ENCODE measurements at places on chromosomes 1 and 21. TPM values are rescaled to one million over a fixed set of nuclear protein-coding genes. Genes with fewer than 3 reads are reported as not detected.

DNA sequence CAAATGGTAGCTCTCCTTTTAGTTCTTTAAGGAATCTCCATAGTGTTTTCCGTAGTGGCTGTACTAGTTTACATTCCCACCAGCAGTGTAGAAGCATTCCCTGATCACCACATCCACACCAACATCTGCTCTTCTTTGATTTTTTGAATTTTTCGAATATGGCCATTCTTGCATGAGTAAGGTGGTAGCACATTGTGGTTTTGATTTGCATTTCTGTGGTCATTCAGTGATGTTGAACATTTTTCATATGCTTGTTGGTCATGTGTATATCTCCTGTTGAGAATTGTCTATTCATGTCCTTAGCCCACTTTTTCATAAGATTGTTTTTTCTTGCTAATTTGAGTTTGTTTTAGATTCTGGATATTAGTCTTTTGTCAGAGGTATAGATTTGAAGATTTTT lies 84.6 kb upstream of the B3GALT2 start:
- DNase-seq = no peak

The LCE3E gene
- not detected for total RNA-seq

- no peak for DNase-seq
Measured at GRCh38 chr1:160351629-160352028, 8.4 kb downstream of the NCSTN start.

DNA sequence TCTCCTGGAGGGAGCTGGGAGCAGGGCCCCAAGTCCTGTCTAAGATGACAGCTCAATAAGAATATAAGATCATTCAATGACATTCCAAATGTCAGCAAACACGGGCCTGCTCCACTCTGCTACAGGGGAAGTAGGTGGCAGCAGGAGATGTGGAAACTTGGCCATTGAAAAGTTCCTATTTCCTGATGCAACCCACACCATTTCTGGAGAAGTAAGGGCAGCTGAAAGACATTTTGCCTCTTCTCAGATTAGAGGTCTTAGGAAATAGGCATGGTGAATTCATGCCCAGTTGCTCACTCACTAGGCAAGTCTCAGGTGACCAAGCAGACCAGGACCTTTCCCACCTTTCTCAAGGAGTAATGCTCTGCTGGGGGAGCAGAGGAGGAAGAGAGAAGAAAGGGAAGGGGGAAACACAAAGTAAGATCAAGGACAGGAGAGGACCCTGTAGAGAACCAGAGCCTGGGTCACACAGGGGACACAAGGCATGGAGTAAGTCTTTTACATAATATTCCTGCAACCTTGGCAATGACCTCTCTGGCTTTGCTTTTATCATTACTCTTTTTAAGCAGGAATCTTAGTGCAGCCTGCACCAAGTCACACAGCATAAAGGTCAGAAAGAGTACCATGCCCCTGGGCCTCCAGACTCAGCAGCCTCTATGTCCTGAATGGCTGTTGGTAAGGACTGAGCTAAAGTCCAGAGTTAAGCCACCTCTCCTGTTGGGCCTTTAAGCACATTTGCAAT lies 68.9 kb downstream of the DMAP1 start:
- no peak for DNase-seq

DNA sequence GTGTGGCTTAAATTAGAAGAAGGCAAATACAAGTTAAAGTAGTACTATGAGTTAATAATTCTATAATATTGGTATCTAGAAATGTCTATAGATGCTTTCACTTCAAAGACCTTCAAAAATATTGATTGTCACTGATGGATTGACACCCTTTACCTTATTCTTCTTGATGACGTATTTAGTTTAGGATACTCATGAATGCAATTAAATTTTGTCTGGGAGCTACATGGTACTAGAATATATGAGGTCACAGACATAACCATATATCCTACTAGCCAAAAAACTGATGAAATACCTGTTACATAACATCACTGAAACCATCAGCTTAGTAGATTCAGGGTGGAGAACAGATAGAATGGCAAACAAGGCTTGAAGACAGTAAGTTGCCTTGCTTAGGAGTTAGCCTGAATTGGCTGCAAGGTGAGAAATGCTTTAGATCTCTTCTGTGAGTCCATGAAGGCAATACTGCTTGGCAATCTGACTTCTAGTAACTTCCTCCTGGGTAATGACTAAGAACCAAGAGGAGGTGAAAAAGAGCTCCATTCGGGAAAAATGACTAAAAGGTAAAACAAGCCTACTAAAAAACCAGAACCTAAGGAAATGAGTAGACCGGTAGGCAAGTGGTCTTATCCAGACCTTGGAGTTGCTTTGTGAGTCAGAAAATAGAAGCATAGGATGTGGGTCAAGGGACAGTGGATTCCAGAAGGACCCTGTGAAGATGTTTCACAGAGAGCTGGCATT lies 16.9 kb upstream of the ARHGAP29 start:
- DNase-seq = no peak

- DNase-seq = no peak
Measured at GRCh38 chr1:113732802-113733201, 26.5 kb downstream of the PHTF1 start.

DNA sequence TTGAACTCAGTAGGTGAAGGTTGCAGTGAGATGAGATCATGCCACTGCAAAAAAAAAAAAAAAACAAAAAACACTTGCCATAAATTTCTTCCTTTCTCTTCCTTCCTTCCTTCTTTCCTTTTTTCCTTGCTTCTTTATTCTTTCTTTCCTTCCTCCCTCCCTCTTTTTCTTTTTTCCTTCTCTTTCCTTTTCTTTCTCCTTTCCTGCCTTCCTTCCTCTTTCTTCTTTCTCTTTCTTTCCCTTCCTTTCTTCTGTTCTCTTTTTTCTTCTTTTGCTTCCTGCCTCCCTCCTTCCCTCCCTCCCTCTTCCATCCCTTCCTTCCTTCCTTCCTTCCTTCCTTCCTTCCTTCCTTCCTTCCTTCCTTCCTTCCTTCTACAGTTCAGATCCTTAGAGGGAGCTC lies 71.2 kb downstream of the LYPLAL1 start:
- DNase-seq = no peak

The KLHDC9 gene
- total RNA-seq = 1.3 TPM

The C1orf141 gene
- total RNA-seq = not detected

The RIPK4 gene
- 8.8 TPM for total RNA-seq

GRCh38 chr1:226457307-226457712 lies 49.4 kb upstream of the PARP1 start:
- no peak for DNase-seq

The PTPN22 gene
- total RNA-seq = 2.3 TPM

DNA sequence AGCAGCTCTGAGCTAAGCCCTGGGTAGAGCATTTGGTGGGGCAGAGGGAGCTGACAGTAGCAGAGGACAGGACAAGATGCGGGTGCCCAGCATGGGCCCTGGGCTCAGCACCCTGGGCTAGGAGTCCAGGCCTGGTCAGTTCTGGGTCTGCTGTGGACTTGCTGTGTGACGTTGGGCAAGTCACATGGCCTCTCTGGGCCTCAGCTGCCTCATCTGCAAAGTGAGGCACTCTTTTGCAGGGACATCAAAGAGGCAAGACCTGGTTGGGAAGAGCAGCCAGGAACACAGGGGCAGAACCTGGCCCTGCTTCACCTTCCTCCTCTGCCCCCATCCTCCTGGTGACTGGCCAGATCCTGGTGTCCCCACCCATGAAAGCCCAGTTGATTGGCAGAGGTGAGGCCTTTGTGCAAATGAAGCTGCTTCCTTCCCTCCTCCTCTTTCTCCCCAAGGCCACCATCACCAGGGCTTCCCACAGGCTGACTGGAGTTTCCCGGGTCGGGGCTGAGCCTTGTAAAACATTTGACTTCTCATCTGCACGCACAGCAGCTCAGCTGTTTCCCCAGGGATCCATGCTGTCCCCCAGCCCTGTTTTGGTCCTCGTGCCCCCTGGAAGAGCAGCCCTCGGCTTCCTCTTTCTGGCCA lies 350.5 kb downstream of the MATN1 start:
- no peak for DNase-seq

DNA sequence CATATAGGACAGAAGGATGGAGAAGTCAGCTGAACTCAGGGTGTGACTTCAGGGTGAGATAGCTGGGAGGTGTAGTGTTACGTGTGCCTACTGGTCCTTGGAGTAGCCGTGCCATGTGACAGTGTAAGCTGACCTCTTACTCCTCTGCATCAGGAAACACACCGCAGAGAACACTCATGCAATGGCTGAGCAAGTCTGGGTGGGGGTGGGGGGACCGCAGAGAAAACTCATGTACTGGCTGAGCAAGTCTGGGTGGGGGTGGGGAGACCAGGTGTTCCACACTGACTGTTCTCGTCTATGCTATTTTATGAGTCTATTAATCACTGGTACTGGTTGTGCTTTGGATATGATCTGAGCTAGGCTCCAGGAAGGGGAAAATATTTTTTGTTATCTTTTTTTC lies 233.1 kb downstream of the PAPPA2 start:
- DNase-seq = peak; percentile 25

- no peak for DNase-seq
Measured at GRCh38 chr1:226327761-226328162, 18.8 kb upstream of the LIN9 start.

The COP1 gene
- 88.2 TPM for total RNA-seq

DNA sequence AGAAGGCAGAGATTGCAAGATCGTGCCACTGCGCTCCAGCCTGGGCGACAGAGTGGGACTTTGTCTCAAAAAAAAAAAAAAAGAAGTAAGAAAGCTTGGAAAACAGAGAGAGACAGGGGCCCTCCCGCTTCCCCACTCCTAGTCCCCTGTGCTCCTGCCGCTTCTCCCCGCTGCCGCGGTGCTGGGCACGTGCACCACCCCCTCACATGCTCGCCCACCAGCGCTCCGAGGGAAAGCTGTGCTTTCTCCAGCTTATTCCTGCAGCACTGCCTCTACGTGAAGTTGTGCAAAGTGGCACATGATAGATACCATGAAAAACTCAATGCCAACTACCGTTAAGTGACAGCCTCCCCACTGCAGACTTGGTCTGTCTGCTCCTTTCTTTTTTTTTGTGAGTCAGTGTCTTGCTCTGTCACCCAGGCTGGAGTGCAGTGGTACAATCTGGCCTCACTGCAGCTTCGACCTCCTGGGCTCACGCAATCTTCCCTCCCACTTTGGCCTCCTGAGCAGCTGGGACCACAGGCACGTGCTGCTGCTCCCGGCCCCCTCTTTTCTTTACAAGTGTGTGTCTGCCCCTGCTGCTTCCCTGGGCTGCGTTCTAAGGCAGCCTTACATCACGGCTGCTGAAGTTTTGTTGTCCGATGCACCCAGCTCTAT lies 15.4 kb downstream of the SLX9 start:
- DNase-seq = no peak

DNA sequence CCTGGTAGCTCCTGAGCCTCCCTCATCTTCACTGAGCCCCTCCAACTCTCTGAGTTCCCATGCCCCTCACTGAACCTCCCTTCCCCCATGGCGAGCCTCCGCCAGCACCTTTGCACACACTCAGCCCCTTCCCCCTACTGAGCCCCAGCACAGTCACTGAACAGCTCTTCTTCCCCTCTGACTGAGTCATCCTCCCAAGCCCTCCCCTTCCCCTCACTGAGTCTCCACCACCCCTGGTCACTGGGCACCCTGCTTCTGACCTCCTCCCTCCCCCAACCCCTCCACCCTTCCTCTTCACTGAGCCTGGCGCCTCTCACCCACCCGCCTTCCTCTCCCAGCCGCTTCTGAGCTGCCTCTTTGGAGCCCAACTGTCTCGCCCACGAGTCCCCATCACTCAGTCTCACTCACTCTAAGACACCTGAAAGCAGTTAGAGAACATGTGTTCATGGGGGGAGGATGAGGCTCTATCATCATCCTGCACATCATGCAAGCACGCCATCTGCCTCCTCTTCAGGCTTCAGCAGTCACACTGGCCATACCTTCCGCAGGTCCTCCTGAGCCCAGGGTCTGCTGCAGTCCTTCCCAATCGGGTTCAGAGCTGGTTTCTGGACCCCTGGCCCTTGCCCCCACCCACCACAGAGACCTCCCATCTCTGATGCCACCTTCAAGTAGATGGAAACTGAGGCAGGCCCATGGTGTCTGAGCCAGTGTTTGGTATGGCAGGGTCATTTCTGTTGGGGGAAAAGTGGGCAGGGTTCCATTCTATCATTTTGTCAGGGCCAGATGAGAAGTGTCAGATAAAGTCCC lies 2.0 kb upstream of the TRNP1 start:
- DNase-seq = no peak

The FBXO2 gene
- 0.42 TPM for total RNA-seq

The HSD3B2 gene
- total RNA-seq = not detected

The ETV3L gene
- not detected for total RNA-seq

The AADACL3 gene
- not detected for total RNA-seq

The TMEM82 gene
- total RNA-seq = not detected

GRCh38 chr1:10685808-10686403 lies 110.5 kb downstream of the CASZ1 start:
- no peak for DNase-seq
